Heart right ventricle (tissue), 16 donors: ENCODE measurements at places on chromosomes 2 and 18.

DNA sequence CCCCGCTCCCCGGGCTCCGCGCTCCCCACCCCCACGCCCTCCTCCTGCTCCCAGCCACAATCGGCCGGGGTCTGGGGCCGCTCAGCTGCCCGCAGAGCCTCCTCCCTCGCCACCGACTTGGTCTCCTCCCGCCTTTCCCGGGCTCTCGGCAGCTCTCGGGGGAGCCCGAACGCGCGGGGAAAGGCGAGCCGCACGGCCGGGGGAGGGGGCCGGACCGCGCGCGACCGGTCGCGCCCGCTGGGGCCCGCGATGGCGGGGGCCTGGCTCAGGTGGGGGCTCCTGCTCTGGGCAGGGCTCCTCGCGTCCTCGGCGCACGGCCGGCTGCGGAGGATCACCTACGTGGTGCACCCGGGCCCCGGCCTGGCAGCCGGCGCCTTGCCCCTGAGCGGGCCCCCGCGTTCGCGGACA is 327 bp downstream of the LTBP1 start:
- no peak for DNase-seq

DNA sequence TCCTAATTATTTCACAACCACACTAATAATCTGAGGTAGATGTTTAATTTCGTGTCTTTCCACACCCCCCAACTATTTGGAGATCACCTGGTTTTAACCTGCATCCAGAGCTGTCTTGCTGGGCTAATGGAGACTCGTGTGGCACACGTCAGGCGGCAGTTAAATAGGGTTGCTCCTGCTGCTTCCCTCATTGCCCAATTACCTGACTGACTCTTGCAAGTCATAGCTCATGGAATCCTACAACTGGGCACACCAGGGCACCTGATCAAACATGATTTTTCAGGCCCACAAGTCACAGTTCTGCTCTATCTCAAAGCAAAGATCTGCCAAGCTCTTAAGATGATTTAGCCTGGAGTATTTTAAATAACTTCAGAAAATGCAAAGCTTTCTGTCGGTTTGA is 1430.4 kb upstream of the ACVR2A start:
- DNase-seq, result no peak

DNA sequence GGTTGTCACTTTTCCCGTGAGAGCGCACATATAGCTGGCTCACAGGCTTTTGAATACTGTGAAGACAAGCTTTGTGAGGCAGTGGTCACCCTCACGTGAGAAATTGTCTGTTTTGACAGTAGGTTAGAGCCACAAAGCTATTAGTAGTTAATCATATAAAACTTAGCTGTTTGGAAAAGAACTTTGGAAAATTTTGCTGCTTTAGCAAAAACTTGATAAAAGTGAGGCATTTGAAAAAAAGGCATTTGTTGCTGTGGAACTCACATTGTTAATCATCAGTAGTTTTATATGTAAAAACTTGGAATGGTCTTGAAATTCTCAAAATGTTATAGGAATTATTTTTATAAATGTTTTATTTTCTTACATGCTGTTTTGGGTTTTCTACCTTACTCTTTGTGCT is 22.3 kb downstream of the C2orf74 start:
- no peak for DNase-seq

- DNase-seq, result no peak
Observed at GRCh38 chr2:26617588-26618083, 23.5 kb downstream of the CIB4 start.

GRCh38 chr18:56112984-56113383 is 525.0 kb upstream of the TCF4 start:
- no peak for DNase-seq

DNA sequence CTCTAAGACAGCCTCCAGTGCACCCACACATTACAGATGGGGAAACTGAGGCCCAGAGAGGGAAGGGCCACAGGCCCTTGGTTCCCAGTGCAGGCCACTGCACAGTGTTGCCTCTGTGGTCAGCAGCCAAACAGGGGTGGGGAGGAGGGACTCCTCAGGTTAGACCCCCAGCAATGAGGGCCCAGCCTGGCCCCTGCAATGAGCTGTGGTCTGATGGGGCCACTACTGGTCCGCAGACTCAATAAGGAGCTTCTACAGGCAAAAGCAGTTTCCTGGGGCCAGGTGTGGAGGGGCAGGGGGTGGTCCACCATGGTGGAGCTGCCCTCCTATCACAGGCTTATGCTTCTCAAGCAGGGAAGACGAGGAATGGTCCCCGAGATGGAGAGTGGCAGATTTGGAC is 87.6 kb downstream of the HS1BP3 start:
- DNase-seq, result no peak

DNA sequence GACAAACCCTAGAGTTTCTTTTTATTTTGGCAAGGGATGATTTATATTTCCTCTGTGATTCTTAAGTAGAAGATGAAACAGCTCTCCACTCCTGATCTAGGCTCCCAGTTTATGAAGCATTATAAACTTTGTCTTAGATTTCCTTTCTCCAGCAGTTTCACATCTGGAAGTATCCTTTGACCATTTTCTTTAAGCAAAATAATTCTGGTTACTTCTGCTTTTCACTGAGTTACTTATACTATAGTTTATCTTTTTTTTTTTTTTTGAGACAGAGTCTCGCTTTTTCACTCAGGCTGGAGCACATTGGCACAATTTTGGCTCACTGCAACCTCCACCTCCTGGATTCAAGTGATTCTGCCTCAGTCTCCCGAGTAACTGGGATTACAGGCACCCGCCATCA is 45.5 kb downstream of the KCMF1 start:
- no peak for DNase-seq

DNA sequence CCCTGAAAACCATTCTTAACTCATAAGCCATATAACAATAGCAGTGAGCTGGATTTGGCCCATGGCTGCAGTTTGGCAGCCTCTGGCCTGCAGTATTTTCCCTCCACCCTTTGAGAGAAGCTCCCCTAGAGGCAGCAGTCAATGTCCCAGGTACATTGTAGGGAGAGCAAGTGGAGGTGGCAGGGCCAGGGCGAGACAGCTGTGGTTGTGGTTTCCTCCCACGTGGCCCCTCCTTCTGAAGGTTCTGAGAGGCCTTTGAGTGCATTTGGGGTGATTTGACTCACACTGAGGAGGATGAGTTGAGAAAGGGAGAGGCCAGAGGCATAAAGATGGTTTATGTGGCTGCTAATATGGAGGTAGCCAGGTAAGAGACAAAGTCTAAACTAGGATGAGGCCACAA is 45.5 kb upstream of the LDAH start:
- DNase-seq, result no peak

DNA sequence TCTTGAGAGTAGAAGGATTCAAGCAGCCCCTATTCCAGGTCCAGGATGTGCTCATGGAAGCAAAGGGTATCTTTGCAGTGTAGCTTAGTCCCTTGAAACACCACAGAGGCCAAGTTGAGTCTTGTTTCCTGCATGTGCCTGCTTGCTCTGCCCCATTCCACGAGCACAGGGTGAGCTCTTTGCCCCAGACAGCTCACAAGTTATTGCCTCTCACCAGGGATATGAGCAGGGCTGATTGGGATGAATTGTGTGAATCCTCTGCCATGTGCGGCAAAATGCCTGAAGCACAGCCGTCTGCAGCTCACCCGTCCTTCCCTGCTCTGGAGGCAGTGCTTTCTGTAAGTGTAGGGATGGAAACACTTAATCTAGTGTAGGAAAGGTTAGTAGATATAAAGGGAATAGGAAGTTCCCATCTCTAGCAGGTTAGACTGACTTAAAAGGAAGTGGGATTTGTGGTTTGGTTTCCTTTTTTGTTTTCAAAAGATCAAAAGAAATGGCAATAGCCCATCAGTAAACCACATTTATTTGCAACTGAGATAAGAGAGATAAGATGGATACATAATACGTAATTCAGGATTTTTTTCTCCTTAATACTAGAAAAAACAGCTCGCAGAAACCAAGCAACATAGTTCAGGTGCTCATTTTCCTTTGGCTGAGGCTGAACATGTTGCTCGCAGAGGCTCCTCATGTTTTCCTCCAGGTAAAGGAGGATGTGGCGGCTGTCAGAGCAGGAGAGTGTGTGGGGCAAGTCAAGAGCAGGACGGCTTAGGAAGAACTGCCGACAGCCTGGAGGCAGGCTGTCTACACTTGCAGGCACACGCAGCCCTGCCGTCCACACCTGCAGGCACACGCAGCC is 41.4 kb downstream of the TMEM182 start:
- DNase-seq, result no peak
